ENCODE measurements at places on chromosomes 4 and X. TPM values are rescaled to one million over a fixed set of nuclear protein-coding genes. Genes with fewer than 3 reads are reported as not detected.

Gene OPN1MW
- not detected for total RNA-seq

Gene MAGIX
- 1.2 TPM for total RNA-seq

Gene CACNA1F
- not detected for total RNA-seq

Gene FAM241A
- 1.5 TPM for total RNA-seq

Gene TGIF2LX
- not detected for total RNA-seq

Gene ZNF157
- total RNA-seq, result 0.54 TPM

Gene ATP8A1
- total RNA-seq, result 2.9 TPM

Gene OTC
- not detected for total RNA-seq

Gene ATXN3L
- not detected for total RNA-seq

Gene USP17L28
- not detected for total RNA-seq
